Stimulated activated CD4-positive, alpha-beta T cell treated with anti-CD3 and anti-CD28 coated beads, Interleukin-12 subunit alpha, Interleukin-12 subunit beta, amount 100 ng/mL, for 24 hours (primary cell): ENCODE measurements at places on chromosomes 6 and 20.

DNA sequence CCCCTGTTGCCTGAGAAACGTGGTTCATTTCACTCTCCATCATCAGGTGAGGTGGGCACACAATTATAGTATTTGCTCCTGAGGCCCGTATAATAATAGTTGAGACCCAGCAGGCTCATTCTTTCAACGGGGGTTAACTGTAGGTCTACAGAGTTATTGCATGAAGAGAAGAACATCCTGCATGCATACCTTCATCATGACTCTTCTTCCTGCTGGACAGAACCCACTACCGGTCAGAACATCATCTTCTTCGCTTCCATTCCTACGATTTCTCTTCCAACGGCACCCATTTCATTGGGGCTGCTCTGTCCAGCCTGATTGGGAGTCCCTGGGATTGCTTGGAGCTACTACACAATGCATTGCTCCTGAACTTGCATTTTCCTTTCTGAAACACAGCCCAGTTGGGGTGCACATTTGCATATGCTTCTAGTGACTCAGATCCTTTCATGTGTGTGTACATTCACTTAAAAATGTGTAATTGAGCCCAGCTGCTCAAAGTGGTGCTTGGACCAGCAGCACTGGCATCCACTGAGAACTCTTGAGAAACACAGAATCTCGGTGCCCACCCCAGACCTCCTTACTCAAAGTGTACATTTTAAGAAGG lies 57.4 kb downstream of the SLC24A3 start:
- no peak for DNase-seq

- no peak for DNase-seq
These were observed 116.8 kb upstream of the DST start for GRCh38 chr6:56759521-56759920.

- no peak for DNase-seq
These were observed 7.2 kb upstream of the MDGA1 start for GRCh38 chr6:37704923-37705238.

GRCh38 chr6:144278659-144279314 lies 6.3 kb upstream of the UTRN start:
- no peak for DNase-seq

DNA sequence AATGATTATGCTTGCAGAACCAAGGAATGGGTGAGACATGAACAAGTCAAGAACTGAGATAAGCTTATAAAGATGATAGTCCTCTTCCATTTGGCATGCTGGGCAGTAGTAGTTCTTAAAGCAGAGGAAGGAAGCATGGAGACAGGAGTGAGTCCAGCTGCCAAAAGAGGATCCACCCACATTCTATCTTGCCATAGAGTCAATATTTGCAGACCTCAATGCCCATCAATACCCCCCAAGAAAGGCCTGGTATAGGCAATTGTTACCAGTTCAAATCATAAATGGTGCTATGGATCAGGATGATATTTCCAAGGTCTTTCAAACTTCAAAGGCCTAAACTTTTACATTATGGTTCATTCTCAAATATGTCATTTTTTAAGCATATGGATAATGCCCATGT lies 4.8 kb downstream of the ARHGAP18 start:
- DNase-seq: no peak

DNA sequence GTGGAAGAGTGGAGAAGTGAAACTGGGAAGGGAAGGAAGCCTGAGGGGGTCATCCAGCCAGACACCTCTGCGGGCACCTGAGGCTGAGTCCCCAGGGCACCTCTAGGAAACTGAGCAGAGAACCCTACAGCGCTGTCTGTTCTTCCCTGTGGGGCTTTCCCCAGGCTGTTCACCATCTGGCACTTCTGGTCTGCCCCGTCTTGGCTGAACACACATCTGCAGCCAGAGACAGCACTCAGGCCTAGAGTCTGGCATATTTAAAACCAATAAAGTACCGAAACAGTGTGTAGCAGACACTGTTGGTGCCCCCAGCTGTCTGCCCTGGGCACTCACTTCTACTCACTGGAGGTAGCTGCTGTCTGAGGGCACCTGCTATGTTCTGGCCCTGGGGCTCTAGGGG lies 9.4 kb upstream of the ARFGEF2 start:
- DNase-seq: no peak

GRCh38 chr20:16575390-16576140 lies 2.3 kb upstream of the KIF16B start:
- DNase-seq: no peak

GRCh38 chr20:49185071-49185761 lies 2.9 kb downstream of the STAU1 start:
- DNase-seq: no peak

DNA sequence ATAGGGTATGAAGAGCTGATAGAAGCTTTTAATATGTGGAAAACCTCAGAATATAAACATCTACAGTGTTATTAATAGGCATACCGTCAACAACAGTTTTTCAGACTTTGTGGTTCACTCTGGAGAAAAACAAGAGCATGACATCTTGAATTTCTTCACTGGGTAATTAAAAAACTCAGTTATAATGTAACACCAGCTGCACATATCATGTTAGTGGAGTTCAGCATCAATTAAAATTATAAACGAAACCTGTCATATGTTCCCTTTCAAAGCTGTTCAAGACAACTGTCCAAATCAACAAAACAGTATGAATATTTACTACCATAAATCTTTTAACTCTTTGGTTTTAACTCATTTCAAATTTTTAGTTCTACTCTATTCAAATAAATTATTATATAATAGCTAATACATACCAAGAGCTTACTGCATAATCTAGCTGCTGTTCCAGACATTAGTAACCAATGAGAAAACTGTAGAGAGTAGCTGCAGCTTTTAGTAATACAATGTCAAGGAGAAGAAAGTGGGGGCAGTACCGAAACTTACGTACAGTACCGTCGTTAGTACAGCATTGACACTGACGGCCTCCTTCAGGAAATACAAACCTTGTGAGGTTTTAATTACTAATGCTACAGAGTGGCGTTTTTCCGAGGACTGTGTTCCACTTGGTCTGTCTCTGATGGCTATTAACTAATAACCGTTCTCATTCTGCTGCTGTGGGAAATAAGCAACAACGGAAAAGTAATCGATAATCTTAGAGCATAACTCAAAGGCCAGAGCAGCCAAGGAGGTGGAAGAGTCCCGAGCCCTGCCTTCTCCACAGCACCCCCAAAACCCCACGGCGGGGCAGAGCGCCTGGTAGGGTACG lies 532 bp upstream of the PM20D2 start:
- DNase-seq: no peak
